ENCODE measurements at places on chromosomes 6 and 20.

- DNase-seq = no peak
Measured at GRCh38 chr6:124040655-124041054, 237.0 kb downstream of the NKAIN2 start.

- DNase-seq = no peak
Measured at GRCh38 chr6:118468682-118469465, 79.2 kb upstream of the PLN start.

GRCh38 chr6:13453771-13454251, 33.6 kb downstream of the GFOD1 start:
- DNase-seq = no peak

- no peak for DNase-seq
Measured at GRCh38 chr6:144955859-144956258, 670.7 kb downstream of the UTRN start.

DNA sequence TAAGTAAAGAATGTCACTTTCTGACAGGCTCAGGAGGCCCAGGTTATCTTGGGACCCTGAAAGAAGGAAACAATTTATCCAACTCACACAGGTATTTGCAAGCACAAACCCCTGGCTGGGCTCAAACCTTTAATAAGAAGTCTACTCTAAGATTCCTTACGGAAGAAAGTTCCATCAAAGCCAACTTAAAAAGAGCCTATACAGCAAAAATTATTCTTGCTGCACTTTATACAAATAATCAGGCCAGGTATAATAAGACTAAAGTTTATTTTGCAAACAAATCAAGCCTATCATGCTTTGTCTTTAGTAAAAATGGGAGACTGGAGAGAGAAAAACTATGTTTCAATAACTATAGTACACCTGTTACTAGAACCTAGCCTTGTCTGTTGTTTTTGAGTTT, 102.1 kb downstream of the DTNBP1 start:
- DNase-seq = no peak

- no peak for DNase-seq
Measured at GRCh38 chr6:139981768-139982181, 607.3 kb upstream of the CITED2 start.

GRCh38 chr20:17969884-17970409, 1.1 kb downstream of the MGME1 start:
- DNase-seq = peak; percentile 22

GRCh38 chr6:453152-453551, 61.6 kb downstream of the IRF4 start:
- no peak for DNase-seq

- no peak for DNase-seq
Measured at GRCh38 chr6:116059713-116060571, 749 bp downstream of the FRK start.

DNA sequence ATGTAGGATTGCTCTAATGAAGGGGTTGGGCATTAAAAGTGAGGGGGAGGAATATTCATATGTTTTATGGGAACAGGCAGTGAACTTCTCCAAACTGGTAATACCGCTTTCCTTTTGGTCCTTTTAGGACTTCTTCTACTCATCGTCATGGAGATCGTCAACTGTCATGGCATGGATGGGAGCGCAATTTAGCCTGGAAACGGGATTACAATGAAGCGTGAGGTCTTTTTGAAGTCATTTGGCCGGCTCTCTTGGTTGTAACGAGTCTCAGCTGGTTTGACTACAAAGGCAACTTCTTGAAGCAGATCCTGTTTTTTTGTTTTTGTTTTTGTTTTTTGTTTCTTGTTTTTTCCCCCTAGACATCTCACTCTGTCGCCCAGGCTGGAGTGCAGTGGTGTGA, 1.4 kb upstream of the HLA-E start:
- no peak for DNase-seq

GRCh38 chr6:107600936-107601335, 111.0 kb downstream of the SOBP start:
- no peak for DNase-seq

DNA sequence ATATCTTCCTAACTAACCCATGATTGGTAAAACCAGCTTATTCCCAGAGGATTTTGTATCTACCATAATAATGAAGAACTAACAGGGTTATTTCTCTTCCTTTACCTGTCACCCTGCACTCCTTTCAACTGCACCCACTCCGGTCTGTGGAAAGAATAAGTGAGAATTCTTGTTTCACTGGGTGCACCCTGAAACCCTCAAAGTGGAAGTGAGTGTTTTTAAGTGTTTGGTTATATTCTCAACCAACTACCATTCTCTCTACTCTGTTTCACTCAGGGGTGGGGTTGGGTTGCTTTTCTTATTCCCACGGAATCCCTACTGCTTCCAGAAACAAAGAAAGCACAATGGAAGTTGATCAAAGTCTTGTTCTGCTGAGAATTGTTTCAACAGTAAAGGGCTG, 42.6 kb upstream of the KHDRBS2 start:
- DNase-seq = no peak

DNA sequence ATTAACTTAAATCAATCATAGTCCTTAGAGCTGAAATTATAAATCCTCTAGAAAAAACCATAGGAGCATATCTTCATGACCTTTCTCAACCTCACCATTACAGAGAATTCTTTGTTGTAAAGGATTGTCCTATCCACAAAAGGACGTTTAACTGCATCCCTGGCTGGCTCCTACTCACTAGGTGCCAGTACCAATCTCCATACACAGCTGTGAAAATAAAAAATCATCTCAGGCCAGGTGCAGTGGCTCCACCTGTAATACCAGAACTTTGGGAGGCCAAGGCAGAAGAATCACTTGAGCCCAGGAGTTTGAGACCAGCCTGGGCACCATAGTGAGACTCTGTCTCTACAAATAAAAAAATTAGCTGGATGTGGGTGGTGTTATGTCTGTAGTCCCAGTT, 89.9 kb downstream of the PDSS2 start:
- DNase-seq = no peak

DNA sequence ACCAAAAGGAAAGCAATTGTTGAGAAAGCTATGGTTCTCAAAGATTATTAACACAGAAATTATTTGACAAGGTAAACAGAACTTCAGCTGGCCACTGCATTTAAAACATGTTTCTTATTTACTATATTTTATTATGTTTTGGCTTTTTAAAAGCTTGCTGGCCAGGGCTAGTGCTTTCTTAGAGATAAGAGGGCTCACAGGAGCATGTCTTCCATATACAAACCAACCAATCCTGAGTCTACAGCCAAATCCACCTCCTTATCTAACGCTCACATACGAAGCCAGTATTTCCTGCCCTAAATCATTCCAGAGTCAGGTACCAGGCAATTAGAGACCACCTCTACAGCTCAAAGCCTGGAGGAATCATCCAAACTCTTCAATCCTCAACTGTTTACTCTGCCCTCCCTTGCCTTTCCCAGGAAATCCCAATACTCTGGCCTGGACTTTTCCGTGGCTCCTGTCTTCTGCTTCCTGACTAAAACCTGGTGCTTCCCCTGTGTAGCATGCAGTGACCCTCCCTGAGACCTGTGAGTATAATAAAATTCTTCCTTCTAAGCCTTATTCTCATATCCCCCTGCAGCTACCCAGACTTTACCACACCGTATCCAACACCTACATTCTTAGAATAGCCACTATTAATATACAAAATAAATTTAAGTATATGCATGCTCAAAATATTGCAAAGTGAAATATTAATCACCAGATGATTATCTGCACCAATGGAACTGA, 33.2 kb downstream of the RANBP9 start:
- no peak for DNase-seq

GRCh38 chr6:67689329-67689728, 945.8 kb upstream of the ADGRB3 start:
- no peak for DNase-seq

DNA sequence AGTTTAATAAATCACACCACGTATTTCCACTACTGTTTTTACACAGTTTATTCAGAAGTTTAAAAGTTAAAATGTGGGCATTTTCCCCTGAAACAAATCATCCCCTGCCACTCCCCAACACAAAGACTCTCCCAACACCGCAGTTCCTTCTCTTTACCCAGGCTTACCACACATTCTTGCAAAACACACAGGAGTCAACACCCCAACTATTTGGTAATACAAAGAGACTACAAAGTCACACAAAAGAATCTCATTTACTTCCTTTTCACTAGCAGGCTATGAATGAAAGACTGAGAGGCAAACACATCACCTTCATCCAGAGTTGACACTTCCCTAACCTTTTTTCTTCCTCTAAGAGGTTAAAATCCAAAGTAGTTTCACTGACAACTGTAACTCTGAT, 51.1 kb downstream of the KCTD20 start:
- no peak for DNase-seq

- no peak for DNase-seq
Measured at GRCh38 chr20:58287638-58288037, 21.9 kb upstream of the RAB22A start.

DNA sequence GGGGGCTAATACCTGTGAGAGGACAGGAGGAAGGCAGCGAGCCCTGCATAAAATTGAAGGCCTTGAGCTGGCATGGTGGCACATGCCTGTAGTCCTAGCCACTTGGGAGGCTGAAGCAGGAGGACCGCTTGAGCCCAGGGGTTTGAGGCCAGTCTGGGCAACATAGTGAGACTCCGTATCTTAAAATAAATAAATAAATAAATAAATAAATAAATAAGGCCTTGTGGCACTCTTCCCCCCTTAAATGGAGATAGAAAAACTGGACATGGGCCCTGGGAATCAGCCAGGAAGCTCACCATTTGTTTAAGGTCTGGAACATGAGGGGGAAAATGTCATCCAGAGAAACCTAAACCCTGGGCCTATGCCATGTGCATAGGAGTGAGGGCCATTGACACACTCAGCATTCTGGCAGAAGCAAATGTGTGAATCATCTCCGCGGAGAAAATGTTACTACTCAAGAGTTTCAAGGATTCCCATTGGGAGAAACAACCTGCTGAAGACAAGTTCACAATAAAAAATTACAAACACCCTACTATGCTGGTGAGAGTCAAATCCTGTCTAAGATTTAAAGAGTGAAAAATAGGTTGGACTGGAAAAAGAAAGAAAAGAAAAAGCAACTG, 51.9 kb upstream of the UBR2 start:
- DNase-seq = no peak

- DNase-seq = no peak
Measured at GRCh38 chr6:31091680-31092079, 20.7 kb downstream of the C6orf15 start.

DNA sequence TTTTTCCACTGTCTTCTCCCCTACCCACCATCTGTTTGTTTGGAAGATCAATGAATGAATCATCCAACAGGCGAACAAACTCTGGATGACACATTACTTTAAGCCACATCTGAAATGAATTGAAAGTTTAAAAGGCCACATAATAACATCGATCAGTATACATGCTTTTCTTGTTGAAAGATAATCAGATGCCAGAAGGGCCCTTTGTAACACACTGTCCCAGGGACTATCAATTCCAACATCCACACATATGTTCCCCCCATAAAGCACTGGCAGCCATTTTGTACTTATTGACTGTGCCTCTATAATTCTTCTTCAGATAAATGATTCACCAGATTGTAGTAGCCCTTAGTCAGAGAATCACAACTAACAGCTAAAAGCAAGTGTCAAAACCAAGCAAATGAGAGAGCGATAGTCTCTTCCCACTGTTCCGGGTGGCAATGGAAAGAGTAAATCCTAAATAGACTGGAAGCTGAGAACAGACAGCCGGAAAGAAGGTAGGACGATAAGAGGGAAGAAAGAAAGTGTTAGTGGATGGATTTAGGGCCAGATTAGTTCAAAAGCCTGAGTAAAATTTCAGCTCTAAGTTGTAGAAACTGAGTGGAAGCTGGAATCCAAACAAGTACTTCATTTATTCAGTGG, 184.9 kb upstream of the TENT5A start:
- no peak for DNase-seq

DNA sequence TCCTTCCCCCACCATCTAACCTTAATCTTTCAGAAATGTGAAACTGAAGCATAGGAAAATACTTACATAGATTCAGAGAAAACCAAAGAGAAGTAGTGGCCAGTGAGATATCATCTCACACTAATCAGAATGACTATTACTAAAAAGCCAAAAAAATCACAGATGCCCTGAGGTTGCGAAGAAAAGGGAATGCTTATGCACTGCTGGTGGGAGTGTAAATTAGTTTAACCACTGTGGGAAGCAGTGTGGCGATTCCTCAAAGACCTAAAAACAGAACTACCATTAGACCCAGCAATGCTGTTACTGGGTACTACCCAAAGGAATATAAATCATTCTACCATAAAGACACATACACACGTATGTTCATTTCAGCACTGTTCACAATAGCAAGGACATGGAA, 9.2 kb upstream of the PREX1 start:
- DNase-seq = no peak

GRCh38 chr20:34544109-34544796, 14.3 kb upstream of the MAP1LC3A start:
- DNase-seq = no peak

DNA sequence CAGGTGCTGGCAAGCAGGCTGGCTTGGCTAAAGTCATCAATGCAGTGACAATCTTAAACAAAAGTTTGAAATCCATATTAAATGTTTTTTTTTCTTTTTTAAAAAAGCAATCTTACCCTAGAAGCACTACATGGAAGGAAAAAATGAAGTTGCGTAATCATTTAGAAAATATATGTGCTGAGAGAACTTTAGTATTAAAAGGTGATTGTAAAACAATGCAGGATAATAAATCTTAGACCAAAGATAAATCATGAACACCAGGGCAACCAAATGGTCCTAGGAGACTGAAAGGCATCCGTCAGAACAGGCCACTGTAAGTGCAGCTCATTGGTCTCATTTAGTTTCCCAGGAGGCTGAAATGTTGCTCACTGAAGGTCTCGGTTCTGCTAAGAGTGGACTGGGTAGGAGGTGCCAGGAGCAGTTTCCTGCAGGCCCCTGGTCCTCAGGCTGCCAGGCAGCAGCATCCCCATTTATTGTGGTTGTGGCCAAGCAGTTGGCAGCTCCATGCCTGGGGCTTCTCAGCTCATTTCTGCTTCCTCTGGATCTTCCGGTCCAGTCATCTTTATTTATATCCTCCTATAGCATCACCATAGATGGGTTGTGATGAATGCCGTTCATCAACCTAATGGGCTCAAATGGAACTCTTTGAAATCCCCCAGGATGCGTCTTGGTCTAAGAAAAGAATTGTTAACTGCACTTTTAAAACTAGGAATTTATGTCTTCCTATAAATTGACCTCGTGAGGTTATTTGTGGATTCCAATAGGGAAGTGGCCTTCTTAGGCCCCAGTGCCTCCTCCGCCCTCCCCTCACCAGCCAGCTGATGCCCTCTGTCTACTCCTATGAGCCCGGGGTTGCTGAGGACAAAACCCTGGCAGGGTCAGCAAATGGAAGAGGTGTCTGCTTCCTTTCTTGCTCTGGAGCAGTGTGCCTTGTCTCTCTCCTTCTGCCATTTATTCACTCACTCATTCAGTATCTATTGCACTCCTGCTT, 269.0 kb downstream of the UST start:
- no peak for DNase-seq

- peak; percentile 68 for DNase-seq
Measured at GRCh38 chr6:29628419-29629281, 4.3 kb downstream of the GABBR1 start.
